HTR-8/SVneo (cell line): ENCODE measurements at places on chromosomes 7 and 10.

DNA sequence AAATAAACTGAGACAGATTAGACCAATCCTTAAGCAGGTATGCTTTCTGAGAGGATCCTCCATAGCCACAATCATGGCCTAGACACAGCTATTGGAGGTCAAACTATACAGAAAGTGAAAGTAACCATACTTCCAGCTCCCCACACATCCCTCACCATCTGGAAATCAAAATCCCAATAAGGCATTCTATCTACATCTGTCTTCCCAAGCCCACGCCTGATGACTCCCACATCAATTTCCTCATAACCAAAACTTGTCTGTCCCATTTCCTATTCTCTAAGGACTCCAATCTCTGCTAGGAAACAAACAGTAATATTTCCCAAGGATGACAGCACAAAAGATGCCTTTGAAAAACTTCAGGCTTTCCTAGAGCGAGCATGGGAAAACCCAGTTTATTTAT, 247.3 kb upstream of the HPS1 start:
- DNase-seq = no peak

DNA sequence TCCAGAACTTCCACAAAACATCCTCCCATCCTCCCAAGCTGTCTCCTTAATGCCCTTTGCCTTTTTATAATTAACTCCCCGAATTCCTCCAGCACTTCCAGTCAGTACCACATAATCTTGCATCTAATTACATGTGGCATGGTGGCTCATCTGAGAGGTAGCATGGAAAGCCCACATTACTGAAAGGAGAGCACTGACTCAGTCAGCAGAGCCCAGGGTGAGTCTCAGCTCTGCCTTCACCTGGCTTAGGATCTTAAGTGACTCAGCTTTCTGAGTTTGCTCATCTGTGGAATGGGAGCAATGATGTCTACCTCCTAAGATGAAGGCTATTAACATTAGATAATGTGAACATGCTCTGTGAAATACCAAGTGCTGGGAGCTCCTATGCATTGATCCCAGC, 433.9 kb downstream of the SORCS3 start:
- DNase-seq = no peak

- DNase-seq = peak; percentile 60
Observed at GRCh38 chr7:132650498-132650897, 74.2 kb upstream of the PLXNA4 start.

DNA sequence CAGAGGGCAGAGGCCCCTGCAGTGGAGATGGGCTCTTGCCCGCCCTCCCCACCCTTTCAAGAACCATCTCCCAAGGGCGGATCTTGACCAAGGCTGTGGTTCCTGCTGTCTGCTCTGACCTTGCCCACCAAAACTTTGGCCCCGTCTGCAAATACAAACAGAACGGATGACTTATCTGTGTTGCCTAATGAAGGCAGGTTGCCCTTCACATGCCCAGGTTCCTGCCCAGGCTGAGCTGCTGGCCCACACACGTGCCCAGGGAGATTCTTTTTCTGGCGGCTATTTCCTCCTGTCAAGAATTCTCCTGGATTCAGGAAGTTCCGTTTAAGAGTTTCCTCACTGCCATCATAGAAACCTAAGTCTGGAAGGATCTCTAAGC, 78.3 kb downstream of the PROSER2 start:
- DNase-seq = no peak

- DNase-seq = no peak
Observed at GRCh38 chr10:84334811-84335210, 6.4 kb downstream of the CCSER2 start.

GRCh38 chr7:17915796-17916195, 24.5 kb downstream of the SNX13 start:
- DNase-seq = no peak
